ENCODE measurements at places on chromosomes 2 and 18.
A peak's percentile ranks its signal among the peaks of the same experiment; 100 is the strongest.

DNA sequence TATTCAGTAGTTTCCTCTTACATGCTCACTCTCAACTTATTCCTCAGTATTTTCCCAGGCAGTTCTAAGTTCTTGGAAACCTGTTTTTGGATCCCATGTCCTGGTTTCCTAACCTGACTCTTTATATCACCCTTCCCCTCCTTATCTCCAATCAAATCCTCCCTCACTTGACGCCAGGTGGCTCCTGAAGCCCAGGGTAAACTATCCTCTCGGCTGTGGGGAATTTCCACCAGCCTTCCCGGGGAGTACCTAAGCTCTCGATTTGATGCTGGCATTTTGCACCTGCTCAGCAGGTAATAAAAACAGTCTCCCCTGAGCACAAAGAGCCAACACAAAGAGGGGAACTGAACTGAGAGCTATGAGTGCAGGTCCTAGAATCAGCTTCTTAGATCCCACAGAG, 538.0 kb downstream of the SLC4A3 start:
- DNase-seq, result no peak

- no peak for DNase-seq
Measured at GRCh38 chr2:162934191-162934590, 95.6 kb upstream of the KCNH7 start.

GRCh38 chr2:54630858-54631497, 92.5 kb upstream of the EML6 start:
- DNase-seq, result no peak

DNA sequence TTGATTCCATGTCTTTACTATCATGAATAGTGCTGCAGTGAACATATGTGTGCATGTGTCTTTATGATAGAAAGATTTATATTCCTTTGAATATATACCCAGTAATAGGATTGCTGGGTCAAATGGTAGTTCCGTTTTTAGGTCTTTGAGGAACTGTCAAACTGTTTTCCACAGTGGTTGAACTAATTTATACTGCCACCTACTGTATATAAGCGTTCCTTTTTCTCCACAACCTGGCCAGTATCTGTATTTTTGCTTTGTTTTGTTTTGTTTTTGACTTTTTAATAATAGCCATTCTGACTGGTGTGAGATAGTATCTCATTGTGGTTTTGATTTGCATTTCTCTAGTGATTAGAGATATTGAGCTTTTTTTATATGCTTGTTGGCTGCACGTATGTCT, 641.6 kb downstream of the SUCLG1 start:
- peak; percentile 7 for DNase-seq

DNA sequence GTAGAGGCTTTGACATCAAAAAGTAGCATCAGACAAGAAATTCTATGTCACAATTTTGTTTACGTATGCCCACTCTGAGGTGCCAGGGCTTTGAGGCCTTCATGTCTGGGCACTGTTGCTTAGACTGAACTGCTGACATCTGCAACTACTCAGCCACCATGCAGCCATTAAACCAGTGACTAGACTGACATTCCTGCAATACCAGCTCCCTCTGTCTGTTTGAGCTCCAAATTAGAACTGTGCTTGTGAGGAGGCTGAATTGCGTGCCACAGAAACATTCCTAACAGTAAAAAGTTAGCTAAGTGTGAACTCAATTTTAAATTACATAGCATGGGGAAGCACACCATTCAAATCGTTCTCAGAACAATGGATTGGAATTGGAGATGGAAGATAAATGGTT, 163.2 kb downstream of the INSIG2 start:
- DNase-seq, result no peak

GRCh38 chr2:238406221-238406997, 20.3 kb upstream of the ASB1 start:
- no peak for DNase-seq

DNA sequence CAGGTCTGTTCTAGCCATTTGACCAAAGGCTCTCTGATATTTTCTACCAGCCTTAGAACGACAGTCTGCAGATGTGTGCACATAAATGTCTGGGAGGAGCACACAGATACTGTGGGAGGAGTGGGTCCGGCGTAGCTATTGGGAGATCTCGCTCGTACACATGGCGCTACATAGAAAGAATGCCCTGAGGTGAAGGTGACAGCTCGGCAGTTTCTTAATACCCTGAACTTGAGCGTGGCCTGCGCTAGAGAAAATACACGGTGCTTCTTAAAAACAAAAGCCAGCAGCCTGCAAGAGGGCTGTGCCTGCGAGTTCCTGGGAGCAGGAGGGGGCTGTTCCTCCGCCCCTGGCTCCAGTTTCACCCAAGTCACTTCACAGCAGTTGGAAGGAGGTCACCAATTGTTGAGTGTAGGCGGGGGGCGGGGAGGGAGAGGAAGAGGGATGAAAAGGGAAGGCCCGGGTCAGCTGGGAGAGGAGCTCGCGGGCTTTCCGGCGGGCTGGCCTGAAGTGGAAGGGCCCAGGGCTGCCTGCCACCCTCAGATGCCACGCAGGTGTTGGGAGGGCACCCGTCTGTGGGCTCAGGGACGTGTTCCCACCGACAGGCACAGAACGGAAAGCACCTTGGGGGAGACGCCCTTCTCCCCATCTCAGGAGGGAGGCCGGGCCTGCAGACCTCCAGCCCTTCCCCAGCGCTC, 124.7 kb upstream of the ZNF516 start:
- DNase-seq, result peak; percentile 71
